ENCODE measurements at places on chromosomes 3 and 15.

GRCh38 chr3:138477120-138477519, 42.7 kb downstream of the ESYT3 start:
- H3K4me3 ChIP-seq = no peak overlapping the region
- H3K27ac ChIP-seq = no peak overlapping the region
- no peaks in the 10 kb centered on the region for H3K4me1 ChIP-seq

GRCh38 chr3:11391174-11391879, 119.1 kb downstream of the ATG7 start:
- no peak overlapping the region for H3K4me3 ChIP-seq
- no peaks in the 10 kb centered on the region for H3K27me3 ChIP-seq
- H3K4me1 ChIP-seq = no peaks in the 10 kb centered on the region
- no peak for DNase-seq
- H3K27ac ChIP-seq = no peak overlapping the region

DNA sequence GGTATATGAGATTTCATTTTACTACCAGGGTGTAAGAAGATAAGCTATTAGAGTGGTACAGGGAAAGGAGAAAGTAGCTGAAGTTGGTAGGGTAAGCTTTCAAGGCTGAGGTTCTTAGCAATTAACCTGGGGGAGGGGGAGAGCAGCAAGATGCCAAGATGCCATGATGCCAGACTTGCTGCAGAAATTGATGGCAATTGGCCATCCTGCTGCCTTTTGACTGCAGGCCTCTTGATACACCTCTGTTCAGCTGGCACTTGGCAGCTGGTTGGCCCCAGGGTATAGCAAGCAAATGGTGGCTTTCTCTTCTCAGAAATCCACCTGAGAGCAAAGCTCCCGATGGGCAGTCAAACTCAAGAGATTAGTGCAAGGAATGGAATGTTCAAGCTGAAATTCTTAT, 21.4 kb upstream of the DPH6 start:
- H3K4me3 ChIP-seq = no peak overlapping the region
- H3K27ac ChIP-seq = no peak overlapping the region
- H3K27me3 ChIP-seq = no peaks in the 10 kb centered on the region
- no peaks in the 10 kb centered on the region for H3K4me1 ChIP-seq

DNA sequence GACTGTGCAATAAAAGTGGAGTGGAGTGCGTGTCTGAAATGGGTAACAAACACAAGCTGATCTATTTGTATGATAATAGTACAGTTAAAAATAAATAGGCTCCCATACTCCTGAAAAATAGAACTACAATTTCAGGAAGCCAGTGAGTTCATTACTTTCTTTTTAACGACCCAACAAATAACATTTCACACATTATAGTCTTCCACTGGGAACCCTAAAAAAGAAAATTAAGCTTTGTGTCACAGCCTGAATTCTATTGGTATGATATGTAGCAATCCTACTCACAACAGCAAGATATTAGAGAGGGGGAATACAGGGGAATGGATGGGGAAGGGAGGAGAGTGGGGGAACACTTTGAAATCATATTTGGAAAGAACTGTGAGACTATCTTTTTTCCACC, 156.9 kb upstream of the CNTN3 start:
- no peak overlapping the region for H3K27ac ChIP-seq
- DNase-seq = no peak
- no peaks in the 10 kb centered on the region for H3K36me3 ChIP-seq
- no peaks in the 10 kb centered on the region for H3K27me3 ChIP-seq

GRCh38 chr3:98918586-98918985, 17.1 kb upstream of the DCBLD2 start:
- H3K27me3 ChIP-seq = no peaks in the 10 kb centered on the region
- DNase-seq = no peak
- no peaks in the 10 kb centered on the region for H3K4me1 ChIP-seq
- no peak overlapping the region for H3K4me3 ChIP-seq
- H3K36me3 ChIP-seq = no peaks in the 10 kb centered on the region
- no peak overlapping the region for H3K27ac ChIP-seq

GRCh38 chr3:53377794-53378193, 30.5 kb upstream of the DCP1A start:
- H3K4me1 ChIP-seq = no peaks in the 10 kb centered on the region
- H3K27me3 ChIP-seq = no peaks in the 10 kb centered on the region
- H3K4me3 ChIP-seq = no peak overlapping the region
- no peak for DNase-seq
- no peak overlapping the region for H3K27ac ChIP-seq

- no peaks in the 10 kb centered on the region for H3K36me3 ChIP-seq
- no peaks in the 10 kb centered on the region for H3K27me3 ChIP-seq
- no peak overlapping the region for H3K27ac ChIP-seq
- no peak overlapping the region for H3K4me3 ChIP-seq
Measured at GRCh38 chr3:170228093-170228766, 6.0 kb downstream of the PRKCI start.

Data from iPS DF 6.9 (cell line).